Adrenal gland (tissue), 19 donors: ENCODE measurements at places on chromosomes 4 and X. TPM values are rescaled to one million over a fixed set of nuclear protein-coding genes. Genes with fewer than 3 reads are reported as not detected.

Gene TMPRSS11A
- total RNA-seq = not detected

GRCh38 chr4:99817309-99817890, 773 bp downstream of the DAPP1 start:
- no peak for DNase-seq

GRCh38 chr4:169848018-169848417, 90.3 kb upstream of the HPF1 start:
- no peak for DNase-seq

DNA sequence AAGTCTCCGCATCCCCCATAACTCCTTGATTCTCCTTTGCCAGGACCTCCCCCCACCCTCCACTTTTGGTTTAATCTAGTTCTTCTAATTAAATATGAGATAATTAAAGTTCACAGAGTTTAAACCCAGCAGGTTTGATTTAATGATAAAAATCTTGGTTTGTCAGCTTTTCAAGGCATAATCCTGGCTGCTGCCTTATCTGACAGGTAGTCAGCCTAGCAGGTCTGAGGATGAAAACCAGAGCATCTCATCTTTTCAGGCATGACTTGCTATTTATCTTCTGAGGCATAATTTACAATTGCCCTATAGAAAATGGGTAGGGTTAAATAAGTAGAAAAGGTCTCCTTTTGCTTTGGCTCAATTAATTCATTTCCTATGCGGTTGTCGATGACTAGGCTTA, 591.2 kb downstream of the RPA4 start:
- no peak for DNase-seq

DNA sequence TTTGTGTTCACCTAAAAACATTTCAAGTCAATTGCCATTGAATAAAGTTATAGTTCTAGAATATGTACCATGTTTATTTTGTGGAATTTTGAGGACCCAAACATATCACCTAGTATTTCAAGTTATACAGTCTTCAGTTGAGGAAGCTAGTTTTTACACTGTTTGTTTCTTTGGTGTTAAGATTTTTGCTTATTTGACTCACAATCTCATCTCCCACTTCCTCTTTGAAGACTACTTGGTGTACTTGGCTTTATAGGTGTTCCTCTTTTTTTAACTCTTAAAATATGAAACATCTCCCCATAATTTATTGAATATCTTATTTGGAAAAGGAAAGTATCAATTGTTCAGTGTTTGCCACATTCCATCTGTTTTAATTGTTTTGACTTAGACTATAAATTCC, 675.4 kb downstream of the RAPGEF2 start:
- DNase-seq = no peak

Gene VEGFC
- total RNA-seq = 6.2 TPM

GRCh38 chr4:174437749-174438148, 84.5 kb downstream of the HPGD start:
- DNase-seq = no peak

- DNase-seq = no peak
These were observed 41.2 kb upstream of the ZMAT1 start for GRCh38 chrX:101973066-101973465.

- DNase-seq = no peak
These were observed 106.7 kb downstream of the VSIG4 start for GRCh38 chrX:65933085-65933589.

- DNase-seq = peak; percentile 1
These were observed 776 bp downstream of the PABPC4L start for GRCh38 chr4:134200811-134201215.

DNA sequence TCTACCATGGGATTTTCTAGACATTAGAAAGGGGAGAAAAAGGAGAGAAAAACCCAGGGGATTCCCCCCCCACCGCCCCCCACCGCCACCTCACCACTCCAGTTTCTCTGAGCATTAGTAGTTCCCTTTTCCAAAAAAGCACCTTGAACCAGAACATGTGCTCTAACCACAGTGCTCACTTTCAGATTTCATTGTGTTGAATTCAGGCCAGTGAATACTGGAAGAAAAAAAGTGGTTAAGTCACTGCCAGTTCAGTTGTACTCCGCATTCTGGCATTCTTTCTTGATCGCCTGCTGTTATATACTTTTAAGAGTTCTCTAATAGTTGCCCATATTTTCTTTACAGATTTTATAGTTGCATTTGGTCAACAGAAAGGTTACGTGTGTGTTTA, 40.9 kb downstream of the JADE3 start:
- no peak for DNase-seq

DNA sequence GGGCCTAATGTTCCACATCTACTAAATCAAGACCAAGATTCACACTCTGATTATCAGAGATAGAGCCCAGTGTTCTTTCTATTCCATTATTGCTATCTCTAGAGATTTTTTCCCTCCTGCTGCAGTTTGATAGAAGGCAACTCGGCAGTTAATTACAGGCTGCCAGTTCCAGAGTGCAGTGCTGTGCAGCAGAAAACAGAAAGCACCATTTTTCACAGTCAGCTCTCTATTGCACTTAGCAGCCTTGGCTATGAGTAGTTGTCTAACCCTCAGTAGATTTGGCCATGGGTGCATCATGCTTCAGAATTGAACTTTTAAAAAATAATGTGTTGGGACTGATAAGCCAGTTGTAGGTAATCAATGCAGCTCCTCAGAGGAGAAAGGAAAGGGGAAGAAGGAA, 295.3 kb downstream of the MID1IP1 start:
- DNase-seq = no peak

GRCh38 chr4:68349649-68350360, at the start of gene YTHDC1:
TSS of gene YTHDC1 (minus strand) at chr4:68350090. CDS start at chr4:68349753, 337 bp downstream.
- peak; percentile 98 for DNase-seq

GRCh38 chrX:132491191-132491590, 2.4 kb upstream of the MBNL3 start:
- DNase-seq = peak; percentile 13
